ENCODE measurements at places on chromosomes 4 and X.
A peak's percentile ranks its signal among the peaks of the same experiment; 100 is the strongest.

GRCh38 chr4:15558561-15558960, 88.9 kb downstream of the CC2D2A start:
- DNase-seq, result no peak

DNA sequence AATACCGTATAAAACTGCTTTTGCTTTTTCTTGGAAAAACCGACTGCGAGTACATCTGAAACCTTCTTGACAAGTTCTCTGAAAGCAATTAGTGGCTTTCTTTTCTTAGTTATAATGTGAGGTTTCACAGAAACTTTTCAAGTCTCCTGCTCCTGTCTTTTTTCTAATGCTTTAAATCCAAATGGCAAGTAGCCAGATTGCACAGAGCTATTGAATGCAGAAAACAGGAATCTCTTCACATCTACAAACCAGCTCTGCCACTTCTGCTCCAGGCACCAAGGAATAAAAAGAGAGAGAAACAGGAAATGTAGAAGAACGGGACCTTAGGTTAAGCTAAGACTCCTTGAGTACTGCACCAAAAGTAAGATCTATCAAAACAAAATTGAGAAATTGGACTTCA, 267.3 kb upstream of the TET2 start:
- no peak for DNase-seq

DNA sequence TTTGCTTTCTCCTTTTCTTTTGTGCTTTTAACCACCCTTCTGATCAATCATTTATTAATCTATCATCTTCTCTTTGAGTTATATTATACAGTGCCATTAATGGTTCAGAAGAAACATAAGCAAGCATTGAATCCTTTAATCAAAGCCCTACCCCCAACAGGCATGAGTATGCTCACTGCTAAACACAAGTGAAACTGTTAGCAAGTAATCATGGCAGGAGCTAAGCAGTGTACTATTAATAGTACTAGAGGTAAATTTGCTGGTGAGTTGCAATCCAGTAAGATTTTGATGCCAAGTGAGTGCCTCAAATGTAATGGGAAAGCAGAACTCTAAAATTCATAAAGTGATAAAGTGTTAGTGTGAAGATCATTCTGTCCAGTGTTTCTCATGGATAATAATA, 57.2 kb downstream of the FNIP2 start:
- DNase-seq, result no peak

DNA sequence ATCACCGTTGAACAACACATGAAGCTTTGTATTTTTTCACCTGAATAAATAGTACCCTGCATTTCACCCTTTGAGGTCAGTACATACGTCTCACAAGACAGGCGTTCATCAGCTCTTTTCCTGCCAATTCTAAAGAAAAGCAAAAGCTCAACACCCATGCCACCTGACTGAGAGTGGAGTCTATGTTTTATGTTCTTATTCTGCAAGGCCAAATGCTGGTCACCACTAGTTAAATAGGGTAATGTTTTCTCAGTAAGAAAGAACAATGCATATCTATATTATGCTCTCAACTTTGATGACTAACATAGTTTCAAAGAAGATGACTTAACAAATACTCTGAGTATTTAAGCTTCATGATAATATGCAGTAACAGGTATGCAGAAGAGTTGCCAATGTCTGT, 336.3 kb upstream of the BMP3 start:
- DNase-seq, result no peak

- DNase-seq, result no peak
Observed at GRCh38 chr4:125353131-125353530, 38.4 kb downstream of the FAT4 start.

GRCh38 chr4:162126729-162127128, 37.1 kb downstream of the FSTL5 start:
- DNase-seq, result no peak

DNA sequence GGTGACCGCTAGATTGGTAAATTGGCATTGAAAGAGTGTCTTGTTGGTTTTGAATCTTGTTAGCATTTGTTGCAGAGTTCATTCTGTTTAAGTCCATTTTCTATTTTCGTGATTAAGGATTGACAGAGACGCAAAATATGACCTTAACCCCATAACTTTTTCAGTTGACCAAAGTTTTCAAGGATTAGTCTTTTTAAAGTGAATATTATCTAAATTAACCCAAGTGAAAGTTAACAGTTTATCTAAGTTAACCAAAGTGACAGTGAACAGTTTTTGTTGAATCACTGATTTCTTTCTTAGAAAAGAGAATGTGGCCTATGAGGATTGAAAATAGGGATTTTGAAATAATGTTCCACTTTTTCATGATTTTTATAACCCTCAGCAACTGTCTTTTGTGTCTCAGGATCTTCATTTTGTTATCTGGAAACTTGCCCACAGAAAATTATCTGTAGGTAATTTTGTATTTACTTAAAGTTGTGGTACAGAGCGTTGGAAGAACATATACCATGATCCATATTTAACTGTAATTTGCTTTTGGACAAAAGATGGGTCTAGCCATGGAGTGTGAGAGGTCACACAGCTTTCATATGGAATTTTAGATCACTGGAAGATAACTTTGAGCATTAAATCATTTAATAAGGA, 3.3 kb downstream of the CPEB2 start:
- no peak for DNase-seq

- no peak for DNase-seq
Observed at GRCh38 chr4:183284965-183285364, 35.1 kb downstream of the CLDN22 start.

- no peak for DNase-seq
Observed at GRCh38 chr4:74087481-74087880, 11.5 kb downstream of the CXCL2 start.

DNA sequence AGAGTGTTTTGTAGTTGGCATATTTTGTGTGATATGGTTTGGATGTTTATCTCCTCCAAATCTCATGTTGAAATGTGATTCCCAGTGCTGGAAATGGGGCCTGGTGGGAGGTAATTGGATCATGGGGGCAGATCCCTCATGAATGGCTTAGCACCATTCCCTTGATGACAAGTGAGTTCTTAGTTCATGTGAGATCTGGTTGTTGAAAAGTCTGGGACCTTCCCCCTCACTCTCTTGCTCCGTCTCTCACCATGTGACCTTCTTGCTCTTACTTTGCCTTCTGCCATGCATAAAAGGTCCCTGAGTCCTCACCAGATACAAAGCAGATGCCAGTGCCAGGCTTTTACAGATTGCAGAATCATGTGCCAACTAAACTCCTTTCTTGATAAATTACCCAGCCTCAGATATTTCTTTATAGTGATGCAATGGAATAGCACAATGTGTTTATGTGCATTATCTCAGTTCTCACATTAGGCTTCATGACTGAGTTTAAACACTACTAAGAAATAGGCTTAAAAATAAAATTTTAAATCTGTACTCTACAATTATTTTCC, 1348.8 kb downstream of the STIM2 start:
- DNase-seq, result no peak

- no peak for DNase-seq
Observed at GRCh38 chr4:26772096-26772873, 88.4 kb upstream of the STIM2 start.

GRCh38 chr4:186584912-186585311, 29.5 kb upstream of the MTNR1A start:
- DNase-seq, result no peak

- no peak for DNase-seq
Observed at GRCh38 chrX:39875834-39876628, 221.7 kb downstream of the BCOR start.

DNA sequence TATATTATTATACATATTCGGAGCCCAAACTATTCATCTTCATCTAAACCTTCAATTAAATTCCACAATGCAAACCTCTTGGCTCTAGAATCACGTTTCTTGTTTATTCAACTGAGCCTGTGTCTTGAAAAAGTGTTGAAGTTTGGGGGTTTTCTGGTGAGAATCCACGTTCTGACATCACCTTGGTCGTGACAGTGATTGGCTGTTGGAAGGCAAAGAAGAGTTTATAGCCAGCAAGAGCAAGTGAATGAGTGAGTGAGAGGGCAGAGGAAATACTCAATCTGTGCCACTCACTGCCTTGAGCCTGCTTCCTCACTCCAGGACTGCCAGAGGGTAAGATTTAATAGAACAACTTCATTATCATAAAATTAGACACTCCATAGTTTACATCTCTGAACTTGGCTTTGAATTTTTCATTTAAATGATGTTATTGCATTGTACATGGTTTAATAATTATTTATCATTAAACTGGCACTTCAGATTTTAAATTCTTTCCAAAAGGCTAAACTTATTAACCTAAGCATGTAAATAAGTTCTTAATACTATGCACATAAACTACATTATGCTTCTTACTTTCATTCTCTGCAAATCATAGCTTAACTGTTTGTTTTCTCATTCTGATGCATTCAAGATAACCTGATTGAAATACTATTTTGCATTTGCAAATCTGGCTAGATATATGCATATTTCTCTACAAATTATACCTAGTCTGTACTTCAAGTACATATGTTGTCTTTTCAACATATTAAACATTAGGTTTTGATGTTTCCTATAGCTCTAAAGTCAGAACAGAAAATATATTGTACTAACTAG, at the start of gene IBSP:
TSS of gene IBSP (plus strand) at position 254 of the 813 bp plus-strand sequence. CDS start 2,808 bp downstream, outside the sequence.
- no peak for DNase-seq

DNA sequence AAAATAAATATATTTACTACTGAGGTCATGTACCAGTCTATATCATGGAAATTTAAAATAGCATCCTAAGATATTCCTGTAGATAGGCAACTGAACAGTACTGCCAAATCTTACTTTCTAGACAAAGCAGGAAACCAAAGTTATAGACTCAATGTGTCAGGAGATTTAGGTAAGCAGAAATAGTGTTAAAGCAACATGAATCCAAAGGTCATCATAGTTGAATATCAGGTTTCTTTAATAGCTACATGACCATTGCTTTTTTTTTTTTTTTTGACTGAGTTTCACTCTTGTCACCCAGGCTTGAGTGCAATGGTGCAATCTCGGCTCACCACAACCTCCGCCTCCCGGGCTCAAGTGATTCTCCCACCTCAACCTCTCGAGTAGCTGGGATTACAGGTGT, 20.2 kb upstream of the ACSL4 start:
- DNase-seq, result no peak

DNA sequence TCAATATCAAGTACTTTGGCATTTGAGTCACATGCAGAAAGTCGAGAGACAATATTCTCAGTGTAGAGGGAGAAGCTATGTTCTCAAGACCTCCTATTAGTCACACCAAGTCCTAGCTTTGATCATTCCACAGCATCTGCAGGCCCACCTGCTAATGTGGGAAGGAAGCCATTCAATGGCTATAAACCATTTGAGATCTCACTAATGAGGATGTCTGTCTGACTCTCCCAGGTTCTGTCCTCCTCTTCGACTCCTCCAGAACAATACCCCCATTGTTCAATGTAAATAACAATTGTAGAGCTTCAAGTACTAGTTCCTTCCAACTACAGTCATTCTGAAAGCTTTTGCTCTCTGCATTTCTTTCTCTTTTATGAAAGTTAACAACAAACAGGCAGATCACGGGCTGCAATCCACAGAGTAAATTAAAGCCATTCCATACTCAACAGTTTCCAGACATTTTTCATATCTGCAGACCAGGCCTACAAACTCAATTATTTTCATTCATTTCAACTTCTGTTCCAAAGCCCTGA, 140.2 kb upstream of the EDNRA start:
- no peak for DNase-seq

GRCh38 chr4:187172340-187172761, 448.7 kb upstream of the FAT1 start:
- no peak for DNase-seq

GRCh38 chr4:111066001-111066400, 443.1 kb upstream of the PITX2 start:
- no peak for DNase-seq

DNA sequence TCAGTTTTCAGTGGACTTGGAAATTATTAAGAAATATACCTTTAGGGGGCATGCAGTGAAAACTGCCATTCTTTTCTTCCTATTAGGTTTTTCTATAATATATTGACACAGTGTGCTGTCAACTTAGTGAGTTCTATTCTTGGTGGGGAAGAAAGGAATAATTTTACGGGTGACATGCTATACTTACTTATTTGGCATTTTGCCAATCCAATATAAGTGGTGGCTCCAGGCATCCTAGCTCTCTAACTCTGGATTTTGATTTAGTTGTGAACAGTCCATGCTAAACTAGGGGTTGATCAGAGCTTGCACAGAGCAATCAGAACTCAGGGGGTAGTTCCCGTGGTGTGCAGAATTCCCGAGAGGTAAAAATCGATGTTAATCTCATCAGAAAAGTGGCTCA, 277.7 kb upstream of the FTHL17 start:
- DNase-seq, result no peak

GRCh38 chr4:164446516-164446915, 307.4 kb upstream of the SMIM31 start:
- no peak for DNase-seq

GRCh38 chr4:139815778-139816601, 150.4 kb downstream of the MGST2 start:
- peak; percentile 3 for DNase-seq

- DNase-seq, result no peak
Observed at GRCh38 chr4:98469771-98470170, 188.6 kb downstream of the TSPAN5 start.

DNA sequence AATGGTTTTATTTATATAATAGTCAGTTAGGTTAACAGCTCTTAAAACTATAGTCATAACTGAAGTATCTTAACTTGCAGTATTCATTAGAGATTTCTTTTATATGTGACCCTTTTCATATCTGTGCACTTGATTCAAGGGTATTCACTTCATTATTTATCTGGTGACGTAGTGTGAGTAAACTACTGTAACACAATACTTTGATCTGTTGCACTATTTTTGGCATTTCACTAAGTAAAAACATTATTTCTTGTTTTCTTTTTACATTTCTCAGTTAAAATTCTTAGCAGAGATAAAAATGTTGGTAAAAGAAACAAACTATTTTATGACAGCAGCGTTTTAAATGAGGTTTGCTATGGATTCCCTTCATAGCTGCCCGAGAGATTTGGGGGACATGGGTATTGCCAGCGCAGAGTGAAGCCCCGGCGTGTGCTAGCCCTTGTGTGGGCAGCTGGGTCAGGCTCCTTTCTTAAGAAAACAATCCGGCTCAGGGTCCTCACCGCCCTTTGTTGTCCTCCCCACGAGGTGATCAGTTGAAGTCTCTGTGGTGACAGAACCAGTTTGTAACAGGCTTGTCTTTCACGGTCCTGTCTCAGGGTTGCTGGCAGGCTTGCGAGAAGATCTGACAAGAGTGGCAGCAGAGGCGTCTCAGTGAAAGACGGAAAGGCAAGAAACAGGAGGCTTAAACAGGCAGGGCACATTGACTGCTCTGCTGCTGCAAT, 293.4 kb downstream of the BMPR1B start:
- DNase-seq, result no peak

- DNase-seq, result no peak
Observed at GRCh38 chrX:64977830-64978229, 1.6 kb upstream of the ZC4H2 start.

GRCh38 chrX:111743316-111743715, 62.3 kb downstream of the ALG13 start:
- no peak for DNase-seq

DNA sequence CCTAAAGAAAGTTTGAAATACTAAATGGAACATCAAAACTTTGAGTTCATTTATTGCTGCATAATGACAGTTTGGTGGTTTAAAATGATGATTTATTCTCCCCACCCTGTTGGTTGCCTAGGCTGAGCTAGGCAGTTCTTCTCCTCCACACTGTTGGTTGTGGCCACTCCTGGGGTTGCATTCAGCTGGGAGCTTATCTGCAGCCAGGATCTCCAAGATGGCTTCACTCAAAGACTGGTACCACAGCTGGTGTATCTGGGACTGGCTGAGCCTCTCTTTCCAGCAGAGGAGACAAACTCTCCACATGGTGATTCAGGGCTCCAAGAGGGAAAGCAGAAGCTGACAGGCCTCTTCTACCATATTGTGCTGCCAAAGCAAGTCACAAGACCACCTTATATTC, 33.1 kb downstream of the MSL3 start:
- DNase-seq, result no peak

- no peak for DNase-seq
Observed at GRCh38 chr4:155428128-155428527, 51.4 kb upstream of the MAP9 start.
